NCI-H1436 (cell line): ENCODE measurements at places on chromosomes 5 and 9.

- DNase-seq = no peak
These were observed 252.7 kb downstream of the CEMIP2 start for GRCh38 chr9:71515626-71516025.

- DNase-seq = no peak
These were observed 33.1 kb downstream of the RPS23 start for GRCh38 chr5:82244854-82245635.

DNA sequence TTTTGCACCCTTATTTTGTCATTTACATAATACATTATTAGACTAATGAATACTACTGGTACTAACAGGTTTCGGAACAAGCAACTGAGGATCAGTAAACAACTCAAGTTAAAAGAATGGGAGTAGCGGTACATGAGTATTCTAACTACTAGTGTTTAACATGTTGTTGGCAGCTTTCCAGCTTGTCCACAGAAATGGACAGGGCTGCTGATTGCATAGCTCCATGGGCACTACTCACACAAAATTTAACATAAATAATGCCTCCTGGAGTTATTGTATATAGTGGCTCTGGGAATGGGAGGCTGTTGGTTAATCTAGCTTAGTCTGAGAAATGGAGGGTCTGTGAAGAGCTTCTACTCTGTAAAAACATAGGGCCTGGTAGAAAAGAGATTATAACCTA lies 6.7 kb downstream of the NCBP1 start:
- no peak for DNase-seq

- no peak for DNase-seq
These were observed 7.3 kb upstream of the RXRA start for GRCh38 chr9:134318941-134319305.

DNA sequence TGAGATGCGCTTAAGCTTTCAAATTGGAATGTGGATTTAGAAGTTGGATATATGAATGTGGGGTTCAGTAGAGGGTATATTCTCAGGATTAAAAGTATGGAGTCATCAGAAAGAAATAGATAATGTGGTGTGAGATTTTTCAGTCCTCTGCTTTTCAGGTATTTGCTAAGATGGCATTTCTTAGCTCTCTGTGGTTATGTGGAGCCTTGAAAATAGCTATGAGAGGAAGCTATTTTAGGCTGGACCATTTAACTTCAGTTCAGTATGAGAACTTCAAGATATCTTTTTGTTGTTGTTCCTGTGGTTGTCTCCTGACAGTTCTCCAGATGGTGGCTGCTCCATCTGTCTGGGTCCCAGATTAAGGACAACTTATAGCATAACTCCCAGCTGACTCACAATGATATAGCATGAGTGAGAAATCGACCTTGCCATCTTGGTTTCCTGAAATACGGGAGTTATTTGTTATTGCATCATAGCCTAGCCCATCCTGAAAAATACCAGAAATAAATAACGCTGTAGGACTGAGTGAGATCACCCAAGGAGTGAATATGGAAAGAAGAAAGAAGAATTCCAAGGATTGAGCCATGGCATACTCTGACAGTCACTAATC lies 461.5 kb downstream of the ANXA1 start:
- no peak for DNase-seq

- no peak for DNase-seq
These were observed 2.6 kb downstream of the IER5L start for GRCh38 chr9:129175515-129175824.

GRCh38 chr5:16665601-16666000 lies 48.8 kb upstream of the RETREG1 start:
- no peak for DNase-seq

DNA sequence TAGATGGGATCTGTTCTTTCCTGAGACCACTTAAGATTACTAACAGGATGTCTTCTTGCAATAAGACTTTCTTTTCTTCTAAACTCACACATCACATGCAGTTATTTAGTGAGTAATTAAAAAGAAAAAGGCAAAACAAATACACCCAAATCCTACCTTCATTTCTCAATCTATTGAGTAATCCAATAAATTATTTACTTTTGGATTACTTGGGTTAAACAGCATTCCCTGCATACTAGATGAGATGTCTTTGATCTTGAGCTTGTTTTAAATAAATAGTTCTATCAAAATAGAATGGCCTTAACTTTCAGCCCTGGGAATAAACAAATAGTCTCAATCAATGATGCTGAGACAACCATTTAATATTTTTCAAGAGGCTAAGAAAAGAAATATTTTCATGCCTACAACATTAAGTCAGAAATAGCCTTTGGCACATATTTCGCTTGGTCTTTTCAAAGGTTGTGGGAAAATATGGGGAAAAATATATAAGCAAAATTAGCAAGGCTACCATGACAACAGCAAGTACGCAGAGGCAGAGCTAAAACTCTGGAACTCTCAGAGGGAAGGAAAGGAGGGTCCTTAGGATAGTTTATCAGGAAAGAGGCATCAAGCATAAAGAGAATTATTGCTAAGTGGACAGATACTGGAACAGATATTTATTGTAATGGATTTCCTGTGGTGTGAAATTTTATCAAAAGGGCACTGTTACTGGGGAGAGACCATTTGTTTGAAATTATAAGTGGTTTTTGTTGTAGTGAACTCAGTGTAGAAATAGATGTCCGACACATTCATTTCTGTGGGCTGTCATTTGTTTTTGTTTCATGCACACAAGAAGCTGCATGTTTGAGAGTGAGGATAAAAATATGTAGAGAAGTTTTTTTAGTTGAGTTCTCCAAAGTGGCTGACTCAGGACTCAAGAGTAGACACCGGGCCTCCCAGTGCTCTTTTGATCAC lies 70.2 kb upstream of the CDH6 start:
- DNase-seq = no peak

- DNase-seq = no peak
These were observed 50.1 kb downstream of the SLC1A3 start for GRCh38 chr5:36656556-36656955.

GRCh38 chr9:100670719-100671118 lies 92.8 kb downstream of the CAVIN4 start:
- DNase-seq = no peak

GRCh38 chr9:35736201-35736633 lies 3.8 kb downstream of the CREB3 start:
- peak; percentile 56 for DNase-seq
